ENCODE measurements at places on chromosomes 2 and 18.

DNA sequence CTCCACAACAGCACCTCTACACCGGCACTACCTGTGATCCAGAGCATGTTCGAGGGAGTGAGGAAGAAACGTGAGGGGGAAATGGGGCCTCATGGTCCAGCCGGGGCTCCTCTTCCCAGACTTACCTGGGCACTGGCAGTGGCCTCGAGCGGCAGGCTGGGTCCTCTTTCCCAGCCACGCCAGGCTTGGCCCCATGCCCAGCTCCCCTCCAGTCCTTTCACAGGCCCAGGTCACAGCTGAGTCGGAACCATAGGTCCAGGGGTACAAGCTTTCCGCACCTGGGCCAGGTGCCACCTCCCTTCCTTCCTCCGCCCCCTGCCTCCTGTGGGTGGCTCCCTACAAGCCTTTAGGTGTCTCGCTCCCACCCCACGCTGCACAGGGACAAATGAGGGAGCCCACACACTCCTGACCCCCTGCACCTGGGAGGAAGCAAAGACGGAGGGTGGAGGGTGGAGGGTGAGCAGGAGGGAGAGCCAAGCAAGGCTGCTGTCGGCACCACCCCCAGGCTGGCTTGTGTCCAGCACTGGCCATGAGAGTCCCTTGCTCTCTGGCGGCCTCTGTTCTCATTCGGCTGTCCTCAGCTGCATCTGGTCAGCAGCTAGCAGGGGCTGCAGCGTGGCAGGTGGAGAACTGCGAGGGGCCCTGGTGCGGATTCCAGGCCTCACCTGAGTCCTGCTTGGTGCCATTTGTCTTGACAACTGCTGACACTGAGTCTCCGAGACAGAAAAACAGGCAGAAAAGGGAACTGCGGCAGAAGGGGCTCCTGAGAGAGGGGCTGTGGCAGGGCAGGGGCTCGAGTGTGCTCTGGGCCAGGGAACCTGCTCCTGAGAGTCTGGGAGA, 26.8 kb downstream of the ADRA2B start:
- peak; percentile 6 for DNase-seq

DNA sequence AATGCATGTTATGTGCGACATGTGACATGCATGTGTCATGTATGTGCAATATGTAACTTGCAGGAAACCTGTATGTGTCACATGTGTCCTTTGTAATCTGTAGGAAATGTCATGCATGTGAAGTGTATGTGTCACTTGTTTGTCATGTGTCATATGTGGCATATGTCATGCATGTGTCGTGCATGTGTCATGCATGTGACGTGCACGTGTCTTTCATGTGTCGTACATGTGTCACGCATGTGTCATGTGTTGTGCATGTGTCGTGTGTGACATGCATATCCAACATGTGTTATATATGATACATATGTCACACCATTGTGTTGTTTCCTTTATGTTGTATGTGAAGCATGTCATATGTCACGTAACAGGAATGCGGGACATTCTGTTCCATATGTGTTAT, 2153.2 kb upstream of the PIK3C3 start:
- no peak for DNase-seq

DNA sequence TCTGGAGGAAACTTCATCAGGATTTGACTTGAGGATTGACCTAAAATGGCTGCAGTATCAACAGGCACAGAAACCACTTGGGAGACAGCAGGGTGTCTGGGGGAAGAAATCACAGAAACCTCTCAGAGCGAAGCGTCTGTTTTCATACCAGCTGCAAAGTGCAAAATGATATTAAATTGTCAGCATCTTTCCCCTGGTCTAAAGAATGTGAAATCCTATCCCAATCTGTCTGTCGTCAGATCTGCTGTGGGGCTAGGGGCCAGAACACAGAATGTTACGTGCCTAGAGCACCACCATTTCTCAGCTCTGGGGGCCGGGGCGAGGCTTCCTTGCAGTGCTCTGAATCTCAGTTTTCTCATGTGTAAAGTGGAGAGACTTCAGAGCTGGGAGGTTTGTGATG, 54.1 kb upstream of the MYCN start:
- DNase-seq: no peak

- DNase-seq: no peak
Measured at GRCh38 chr18:39244242-39244641, 1678.6 kb upstream of the CELF4 start.

DNA sequence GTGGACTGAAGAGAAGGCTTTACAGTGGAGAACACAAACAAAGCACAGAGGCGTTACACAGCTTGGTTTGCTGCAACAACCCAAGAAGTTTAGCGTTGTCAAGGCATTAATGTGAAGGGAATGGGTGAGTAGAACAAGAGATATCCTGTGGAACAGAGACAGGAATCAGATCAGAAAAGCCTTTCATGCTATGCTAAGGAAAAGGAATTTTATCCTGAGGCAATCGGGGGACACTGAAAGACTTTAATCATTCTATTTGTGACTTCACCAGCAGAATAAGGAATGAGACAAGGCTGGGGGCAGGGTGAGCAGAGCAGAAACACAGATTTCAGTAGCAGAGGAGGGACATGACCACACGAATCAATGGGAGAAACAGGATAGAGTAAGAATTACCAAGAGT, 600.7 kb downstream of the IRS1 start:
- DNase-seq: no peak

- no peak for DNase-seq
Measured at GRCh38 chr2:130828461-130828860, 8.3 kb upstream of the ARHGEF4 start.

DNA sequence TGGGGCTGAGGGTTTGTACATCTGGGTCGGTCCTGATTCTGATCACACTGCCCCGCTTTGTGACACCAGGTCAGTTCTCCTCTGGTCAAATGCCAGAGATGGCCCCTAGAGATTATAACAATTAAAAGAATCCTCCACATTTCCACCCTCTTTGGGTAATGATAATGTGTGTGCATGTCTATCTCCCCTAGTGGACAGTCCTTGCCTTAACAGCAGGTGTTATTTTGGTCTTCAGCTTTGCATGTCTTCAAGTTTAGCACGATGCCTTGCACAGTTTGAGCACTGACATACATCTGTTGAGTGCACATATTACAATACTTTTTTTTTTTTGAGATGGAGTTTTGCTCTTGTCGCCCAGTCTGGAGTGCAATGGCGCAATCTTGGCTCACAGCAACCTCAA, 25.7 kb upstream of the COX7A2L start:
- DNase-seq: no peak

DNA sequence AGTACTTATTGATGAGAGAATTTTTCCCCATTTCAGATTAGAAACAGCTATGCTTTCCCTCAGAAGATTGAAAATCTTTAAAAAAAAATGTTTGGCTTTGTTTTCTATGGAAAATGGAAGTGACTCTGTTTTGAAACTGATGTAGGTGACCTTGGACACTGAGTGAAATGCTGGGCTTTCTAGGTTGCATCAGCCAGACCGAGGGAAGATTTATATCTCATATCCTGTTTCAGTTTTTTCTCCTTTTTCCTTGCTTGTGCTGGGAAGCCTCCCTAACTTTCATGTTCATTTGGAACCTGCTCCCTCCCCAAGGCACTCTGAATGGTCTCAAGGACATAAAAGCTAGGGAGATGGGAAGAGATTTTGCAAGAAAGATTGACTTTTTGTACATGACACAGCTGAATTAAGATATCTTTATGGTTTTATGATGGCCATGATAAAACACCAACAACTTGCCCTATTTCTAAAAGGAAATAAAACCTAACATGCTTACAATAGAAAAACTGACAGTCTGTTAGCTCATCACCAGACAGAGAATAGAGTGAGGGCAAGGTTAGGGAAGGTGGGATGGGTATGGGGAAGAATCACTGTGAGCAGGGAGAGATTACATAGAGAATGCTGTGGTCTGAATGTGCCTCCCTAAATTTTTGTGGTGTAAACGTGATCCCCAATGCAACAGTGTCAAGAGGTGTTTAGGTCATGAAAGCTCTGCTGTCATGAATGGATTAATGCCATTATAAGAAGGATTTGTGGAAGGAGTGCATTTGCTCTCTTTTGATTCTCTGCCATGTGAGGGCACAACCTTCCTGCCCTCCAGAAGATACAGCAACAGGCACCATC, 249.7 kb downstream of the TPGS2 start:
- no peak for DNase-seq

GRCh38 chr2:191030521-191031154, 16.7 kb upstream of the STAT1 start:
- peak; percentile 53 for DNase-seq

GRCh38 chr18:10659000-10659399, 133.2 kb downstream of the NAPG start:
- no peak for DNase-seq
